Pancreas (tissue), 10 donors: ENCODE measurements at places on chromosomes 13 and 19. TPM values are rescaled to one million over a fixed set of nuclear protein-coding genes. Genes with fewer than 3 reads are reported as not detected.

Gene ZNF229
- total RNA-seq: 3.5 TPM

Gene ZNF442
- 1.7 TPM for total RNA-seq

Gene ZNF738
- 2.7 TPM for total RNA-seq

- H3K27ac ChIP-seq: no peak overlapping the region
- no peak overlapping the region for H3K4me3 ChIP-seq
- no peaks in the 10 kb centered on the region for H3K36me3 ChIP-seq
- H3K4me1 ChIP-seq: no peaks in the 10 kb centered on the region
These were observed 322.1 kb downstream of the ENOX1 start for GRCh38 chr13:43464578-43465264.

GRCh38 chr13:112723771-112724170 lies 33.9 kb downstream of the ATP11A start:
- peaks cover 10% of the 10 kb centered on the region for H3K4me1 ChIP-seq
- no peaks in the 10 kb centered on the region for H3K27me3 ChIP-seq
- no peaks in the 10 kb centered on the region for H3K36me3 ChIP-seq

- no peak overlapping the region for H3K27ac ChIP-seq
- H3K4me3 ChIP-seq: no peak overlapping the region
- H3K4me1 ChIP-seq: peaks cover 4% of the 10 kb centered on the region
- no peaks in the 10 kb centered on the region for H3K27me3 ChIP-seq
These were observed 1.1 kb downstream of the SLC8A2 start for GRCh38 chr19:47470447-47471195.

GRCh38 chr19:51386882-51387520 lies 773 bp downstream of the LIM2 start:
- no peak overlapping the region for H3K4me3 ChIP-seq
- H3K27me3 ChIP-seq: no peaks in the 10 kb centered on the region
- no peak overlapping the region for H3K27ac ChIP-seq
- DNase-seq: no peak
- no peaks in the 10 kb centered on the region for H3K36me3 ChIP-seq
- no peaks in the 10 kb centered on the region for H3K4me1 ChIP-seq

DNA sequence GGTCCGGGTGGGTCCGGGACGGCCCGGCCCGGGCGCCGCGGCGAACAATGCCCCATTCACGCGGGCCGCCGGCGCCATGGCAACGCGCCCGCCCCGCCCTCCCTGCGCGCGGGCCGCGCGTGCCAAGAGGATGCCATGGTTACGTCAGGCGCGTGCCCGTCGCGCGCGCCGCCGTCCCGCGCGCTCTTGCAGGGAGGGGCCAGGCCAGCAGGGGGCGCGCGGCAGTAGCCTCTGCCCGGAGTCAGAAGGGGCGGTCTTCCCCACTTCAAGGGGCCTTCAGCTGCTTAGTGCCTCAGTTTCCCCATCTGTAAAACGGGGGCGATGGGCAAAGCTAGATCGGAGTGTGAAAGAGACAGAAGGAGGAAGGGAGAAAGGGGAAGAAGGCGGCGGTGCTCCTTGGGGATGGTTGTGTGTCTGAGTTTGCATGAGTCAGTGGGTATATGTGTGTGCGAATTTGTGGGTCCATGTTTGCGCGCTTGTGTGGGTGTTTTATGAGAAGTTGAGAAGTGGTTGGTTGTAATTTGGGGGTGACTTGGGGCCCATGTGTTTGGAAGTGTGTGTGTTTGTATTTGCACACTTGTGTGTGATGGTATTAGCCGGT lies 11.6 kb upstream of the NFIX start:
- no peaks in the 10 kb centered on the region for H3K27me3 ChIP-seq
- H3K36me3 ChIP-seq: no peaks in the 10 kb centered on the region
- no peak overlapping the region for H3K27ac ChIP-seq
- no peaks in the 10 kb centered on the region for H3K4me1 ChIP-seq

DNA sequence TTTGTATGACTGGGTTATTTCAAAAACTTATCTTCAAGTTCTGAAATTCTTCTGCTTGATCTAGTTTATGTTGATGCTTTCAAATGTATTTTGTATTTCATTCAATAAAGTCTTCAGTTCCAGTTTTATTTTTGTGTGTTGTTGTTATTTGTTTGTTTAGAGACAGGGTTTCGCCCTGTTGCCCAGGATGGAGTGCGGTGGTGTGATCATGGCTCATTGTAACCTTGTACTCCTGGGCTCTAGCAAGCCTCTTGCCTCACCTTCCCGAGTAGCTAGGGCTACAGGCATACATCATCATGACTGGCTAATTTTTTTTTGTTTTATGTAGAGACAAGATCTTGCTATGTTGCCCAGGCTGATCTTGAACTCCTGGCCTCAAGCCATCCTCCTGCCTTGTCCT lies 40.3 kb upstream of the ARHGEF7 start:
- no peak for DNase-seq
- H3K4me1 ChIP-seq: no peaks in the 10 kb centered on the region
- no peak overlapping the region for H3K4me3 ChIP-seq
- H3K36me3 ChIP-seq: no peaks in the 10 kb centered on the region
- H3K27me3 ChIP-seq: no peaks in the 10 kb centered on the region

DNA sequence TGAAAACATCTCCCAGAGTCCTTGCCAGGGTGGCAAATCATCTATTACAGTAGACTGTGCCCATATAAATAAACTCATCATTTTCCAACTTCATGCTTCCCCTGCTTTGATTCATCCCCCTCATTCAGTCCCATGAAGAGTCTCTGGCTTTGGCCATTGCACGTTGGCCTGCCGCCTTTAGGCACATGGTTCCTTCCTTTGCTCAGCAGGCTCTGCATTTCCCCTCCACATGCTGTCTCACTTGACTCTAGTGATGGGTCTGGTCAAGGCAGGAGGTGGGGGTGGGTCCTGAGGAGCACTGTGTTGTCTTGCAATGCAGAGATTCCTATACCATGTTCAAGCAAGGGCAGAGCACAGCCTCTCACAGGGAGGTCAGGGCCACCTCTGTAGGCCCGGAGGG lies 48.8 kb upstream of the ARGLU1 start:
- no peak overlapping the region for H3K4me3 ChIP-seq
- no peaks in the 10 kb centered on the region for H3K27me3 ChIP-seq
- H3K36me3 ChIP-seq: no peaks in the 10 kb centered on the region
- H3K4me1 ChIP-seq: no peaks in the 10 kb centered on the region
- no peak overlapping the region for H3K27ac ChIP-seq
- no peak for DNase-seq

GRCh38 chr19:17058236-17058635 lies 17.0 kb downstream of the HAUS8 start:
- no peaks in the 10 kb centered on the region for H3K36me3 ChIP-seq
- H3K4me1 ChIP-seq: no peaks in the 10 kb centered on the region
- no peak overlapping the region for H3K4me3 ChIP-seq
- no peaks in the 10 kb centered on the region for H3K27me3 ChIP-seq
- no peak for DNase-seq
